Subcutaneous adipose tissue (tissue), 4 donors: ENCODE measurements at places on chromosomes 11 and 22. TPM values are rescaled to one million over a fixed set of nuclear protein-coding genes. Genes with fewer than 3 reads are reported as not detected.

CECR2 gene
- 0.44 TPM for total RNA-seq

HTR3A gene
- not detected for total RNA-seq

STK33 gene
- 0.68 TPM for total RNA-seq

OTOG gene
- total RNA-seq, result not detected

TLCD5 gene
- 2.6 TPM for total RNA-seq

KCNJ11 gene
- 1.3 TPM for total RNA-seq

GGTLC2 gene
- total RNA-seq, result not detected

SMARCB1 gene
- 84.2 TPM for total RNA-seq

OR56A3 gene
- total RNA-seq, result not detected

KRTAP5-10 gene
- not detected for total RNA-seq

CDC45 gene
- total RNA-seq, result not detected

C11orf86 gene
- not detected for total RNA-seq

LMO1 gene
- total RNA-seq, result not detected
